ENCODE measurements at places on chromosomes 5 and 9.
A peak's percentile ranks its signal among the peaks of the same experiment; 100 is the strongest.

DNA sequence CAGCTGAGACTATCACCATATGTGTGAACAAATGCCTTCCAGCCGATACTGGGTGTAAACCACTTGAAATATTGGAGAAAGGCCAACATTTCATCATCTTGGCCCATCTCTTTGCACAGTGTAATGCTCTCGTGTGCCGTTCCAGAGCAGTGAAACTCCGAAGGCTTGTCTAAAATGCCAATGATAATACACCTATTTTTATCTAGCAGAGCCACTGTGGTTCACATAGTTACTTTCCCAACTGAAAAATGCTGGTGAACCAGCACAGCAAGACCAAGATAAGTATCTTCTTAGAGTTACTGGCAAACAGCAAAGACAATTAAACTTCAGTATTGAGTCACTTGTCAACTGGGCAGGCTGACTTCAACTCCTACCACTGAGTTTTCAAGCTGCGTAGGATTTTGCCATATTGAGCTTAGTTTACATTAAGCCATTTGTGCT is 379.9 kb upstream of the ACTBL2 start:
- DNase-seq, result no peak

DNA sequence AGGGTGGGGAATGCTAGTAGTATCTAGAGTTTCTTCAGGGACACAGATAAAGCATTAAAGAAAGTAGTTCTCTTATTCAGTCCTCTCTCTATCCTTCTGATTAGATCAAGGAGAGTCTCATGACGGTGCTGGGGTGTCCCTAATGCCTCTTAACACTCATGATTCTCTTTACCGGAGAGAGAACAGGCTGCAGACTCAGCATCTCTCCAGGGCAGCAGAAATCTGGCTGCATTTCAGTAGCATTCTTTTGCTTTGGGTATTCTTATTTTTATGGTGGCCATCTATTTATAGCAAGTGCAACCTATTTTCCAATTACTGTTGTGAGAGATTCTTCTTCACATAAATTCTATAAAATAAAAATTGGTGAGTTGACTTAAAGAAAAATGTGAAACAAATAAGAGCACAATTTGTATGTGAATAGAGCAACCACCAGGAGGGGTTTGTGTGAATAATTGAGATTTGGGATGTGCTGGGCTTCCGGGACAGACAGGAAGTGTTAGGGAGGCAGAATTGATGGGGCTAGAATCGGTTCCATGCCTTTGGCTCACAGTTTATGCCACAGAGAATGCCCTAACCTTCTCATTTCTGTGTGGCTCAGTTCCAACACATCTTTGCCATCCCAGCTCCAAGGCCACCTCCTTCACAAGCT is 23.8 kb upstream of the BOD1 start:
- no peak for DNase-seq

DNA sequence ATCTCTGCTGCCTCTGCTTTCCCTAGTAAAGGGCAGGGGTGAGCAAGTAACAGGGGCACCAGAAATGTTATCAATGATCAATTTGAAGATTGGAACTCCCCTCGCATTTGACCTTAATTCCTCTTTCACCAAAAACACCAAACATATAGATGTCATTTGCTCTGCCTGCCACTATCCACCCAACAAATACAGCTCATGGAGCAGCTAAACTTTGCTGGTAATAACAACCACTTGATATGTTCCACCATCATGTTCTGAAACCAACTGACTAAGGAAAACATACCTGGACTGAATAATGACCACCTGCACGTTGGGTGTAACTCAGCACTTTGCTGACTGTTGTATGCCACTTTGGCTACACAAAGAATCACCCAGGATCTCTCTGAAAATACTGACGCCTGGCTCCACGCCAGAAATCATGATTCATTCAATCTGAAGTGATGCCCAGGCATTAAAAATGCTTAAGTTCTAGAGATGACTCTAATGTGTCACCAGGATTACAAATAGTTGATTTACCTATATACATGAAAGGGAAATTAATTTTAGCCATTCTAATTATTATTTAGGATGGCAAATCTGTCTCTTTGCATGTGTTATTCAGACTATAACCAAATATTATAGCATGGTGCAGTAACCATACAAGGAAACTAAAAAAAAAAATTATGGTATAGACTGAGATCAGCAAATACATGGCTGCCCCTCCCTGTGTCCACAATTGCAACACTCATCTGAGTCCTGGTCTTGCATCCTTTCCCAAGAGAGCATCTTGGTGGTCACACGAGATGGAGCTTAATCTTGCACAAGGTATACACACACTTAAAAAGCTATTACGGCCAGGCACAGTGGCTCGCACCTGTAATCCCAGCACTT is 43.1 kb upstream of the TTC39B start:
- DNase-seq, result peak; percentile 15

DNA sequence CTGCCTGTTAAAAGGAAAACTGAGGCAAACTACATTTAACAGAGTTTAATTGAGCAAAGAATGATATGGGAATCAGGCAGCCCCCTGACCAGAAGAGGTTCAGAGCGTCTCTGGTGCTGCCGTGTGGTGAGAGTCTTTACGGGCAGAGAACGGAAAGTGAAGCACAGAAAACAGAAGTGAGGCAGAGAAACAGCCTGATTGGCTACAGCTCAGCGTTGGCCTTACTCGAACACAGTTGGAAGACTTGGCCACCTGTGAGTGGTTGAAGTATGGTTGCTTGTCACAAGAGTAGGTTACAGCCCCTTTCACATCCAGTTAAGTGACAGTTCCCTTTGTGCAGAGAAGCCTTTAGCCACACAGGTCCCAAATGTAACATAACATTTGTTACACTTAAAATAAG is 16.9 kb upstream of the FBP1 start:
- DNase-seq, result peak; percentile 44

DNA sequence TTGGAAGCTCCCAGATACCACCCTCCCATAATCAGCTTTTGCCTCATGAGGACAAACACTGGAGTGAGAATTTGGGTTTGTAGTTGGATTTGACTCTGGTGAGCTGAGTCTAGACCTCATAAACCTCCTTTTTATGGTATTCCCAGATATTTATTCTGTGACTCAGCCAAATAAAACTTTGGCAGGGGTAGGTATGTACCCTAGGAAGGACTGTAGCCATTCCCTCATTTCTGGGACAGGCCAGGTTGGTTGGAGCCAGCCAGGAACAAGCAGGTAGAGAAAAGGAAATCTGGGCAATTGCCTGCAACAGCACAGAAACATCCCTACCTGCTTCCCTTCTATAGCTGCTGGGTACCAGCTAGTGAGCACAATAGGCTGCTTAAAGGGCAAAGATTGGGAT is 19.4 kb downstream of the ENHO start:
- no peak for DNase-seq

DNA sequence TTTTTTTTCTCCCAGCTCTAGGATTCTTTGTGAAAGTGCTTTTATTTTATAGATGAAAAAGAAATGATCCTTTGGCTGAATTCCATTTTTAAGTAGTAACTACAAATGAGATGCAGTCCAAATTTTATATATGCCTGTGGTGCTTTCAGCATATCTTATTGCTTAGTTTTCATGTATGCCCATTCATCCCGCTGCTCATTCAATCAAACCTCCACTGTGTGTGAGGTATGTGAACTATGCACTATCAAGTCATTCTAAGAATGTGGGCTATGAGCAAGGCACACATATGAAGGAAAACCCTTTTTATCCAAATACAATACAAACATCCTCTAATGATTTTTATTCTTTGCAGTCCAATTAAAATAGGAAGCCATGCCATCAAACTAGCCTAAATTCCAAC is 1069.1 kb upstream of the DMAC1 start:
- DNase-seq, result no peak

GRCh38 chr5:151598984-151599383 is 7.9 kb upstream of the FAT2 start:
- no peak for DNase-seq

GRCh38 chr9:126788634-126789349 is 16.0 kb upstream of the ZBTB43 start:
- DNase-seq, result peak; percentile 13

DNA sequence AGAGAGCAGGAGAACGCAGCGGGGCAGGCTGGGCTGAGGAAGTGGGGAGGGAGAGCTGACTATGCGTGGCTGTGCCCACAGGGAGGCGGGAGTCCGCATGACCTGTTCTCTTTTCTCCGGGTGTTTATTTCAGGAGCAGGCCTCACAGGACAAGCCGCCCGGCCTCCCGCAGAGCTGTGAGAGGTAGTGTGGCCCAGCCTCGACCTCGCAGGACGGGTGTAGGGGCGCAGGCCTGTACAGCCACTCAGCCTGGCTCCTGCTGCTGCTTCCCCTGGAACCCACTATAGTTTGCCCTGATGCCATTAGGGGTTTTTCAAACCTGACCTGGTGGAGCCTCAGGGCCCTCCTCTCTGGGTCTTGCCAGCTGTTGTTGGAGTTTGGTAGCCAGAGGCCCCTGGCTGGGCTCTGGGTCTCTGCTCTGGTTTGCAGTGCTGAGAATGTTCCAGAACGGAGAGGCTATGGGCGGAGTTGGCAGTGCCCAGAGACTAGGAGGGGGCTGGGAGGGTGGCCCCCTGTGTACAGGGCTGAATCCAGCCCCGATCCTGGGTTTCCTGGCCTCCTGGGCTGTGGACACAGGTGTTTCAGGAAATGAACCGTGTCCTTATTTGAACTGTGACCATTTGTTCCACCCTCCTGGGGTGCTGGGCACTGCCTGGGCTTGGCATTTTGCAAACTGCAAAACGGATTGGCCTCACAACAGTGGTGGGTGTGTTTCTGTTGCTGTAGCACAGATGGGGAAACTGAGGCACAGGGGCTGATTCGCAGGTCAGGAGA is 78.8 kb downstream of the WNK2 start:
- no peak for DNase-seq

- DNase-seq, result no peak
Measured at GRCh38 chr9:84111726-84112125, 131.1 kb downstream of the RMI1 start.

All from stimulated activated CD4-positive, alpha-beta T cell treated with anti-CD3 and anti-CD28 coated beads, Interleukin-4, amount 100 ng/mL, for 24 hours (primary cell).